ENCODE measurements at places on chromosomes 1 and 21. TPM values are rescaled to one million over a fixed set of nuclear protein-coding genes. Genes with fewer than 3 reads are reported as not detected.

NKAIN1 gene
- total RNA-seq, result 1.1 TPM

CFAP45 gene
- total RNA-seq, result 0.41 TPM

USH2A gene
- 0.53 TPM for total RNA-seq

ACTL8 gene
- not detected for total RNA-seq

TPM3 gene
- total RNA-seq, result 116 TPM

BCAS2 gene
- total RNA-seq, result 24.7 TPM

ADAMTS1 gene
- total RNA-seq, result 148 TPM

E2F2 gene
- 9.0 TPM for total RNA-seq

SHISA4 gene
- 28.4 TPM for total RNA-seq

ST6GALNAC3 gene
- total RNA-seq, result 49.0 TPM

AMPD1 gene
- total RNA-seq, result 22.7 TPM

SPOCD1 gene
- 0.76 TPM for total RNA-seq

FCRL2 gene
- total RNA-seq, result 0.18 TPM

ESPN gene
- 9.3 TPM for total RNA-seq

PGLYRP4 gene
- not detected for total RNA-seq

CNIH3 gene
- total RNA-seq, result 11.0 TPM

GSTM5 gene
- total RNA-seq, result 16.5 TPM

TDRD5 gene
- total RNA-seq, result 3.0 TPM

AKNAD1 gene
- total RNA-seq, result not detected

LCE1F gene
- total RNA-seq, result not detected

DMRTA2 gene
- not detected for total RNA-seq

NBPF10 gene
- 3.3 TPM for total RNA-seq

OR6K3 gene
- total RNA-seq, result not detected

SYTL1 gene
- total RNA-seq, result 8.7 TPM

B4GALT3 gene
- 40.8 TPM for total RNA-seq

YRDC gene
- 10.0 TPM for total RNA-seq

PTPN22 gene
- 1.5 TPM for total RNA-seq

FPGT gene
- total RNA-seq, result 23.9 TPM

OR6N1 gene
- total RNA-seq, result not detected

S1PR1 gene
- 43.3 TPM for total RNA-seq

FAM110D gene
- 1.5 TPM for total RNA-seq

BECN2 gene
- not detected for total RNA-seq

CLDN19 gene
- 93.1 TPM for total RNA-seq

ZP4 gene
- not detected for total RNA-seq

EPS15 gene
- 39.4 TPM for total RNA-seq

TMEM240 gene
- total RNA-seq, result 6.3 TPM

WNT3A gene
- total RNA-seq, result 0.06 TPM

NECTIN4 gene
- 6.3 TPM for total RNA-seq

KCNN3 gene
- 5.3 TPM for total RNA-seq

RHCE gene
- total RNA-seq, result 4.9 TPM

RASAL2 gene
- total RNA-seq, result 26.8 TPM

HSD11B1 gene
- 0.12 TPM for total RNA-seq

Measured in metanephros (tissue), 2 donors.